ENCODE measurements at places on chromosomes 4 and X. TPM values are rescaled to one million over a fixed set of nuclear protein-coding genes. Genes with fewer than 3 reads are reported as not detected.

GRCh38 chrX:24643116-24643515 is 4.0 kb downstream of the PCYT1B start:
- no peak for DNase-seq

DNA sequence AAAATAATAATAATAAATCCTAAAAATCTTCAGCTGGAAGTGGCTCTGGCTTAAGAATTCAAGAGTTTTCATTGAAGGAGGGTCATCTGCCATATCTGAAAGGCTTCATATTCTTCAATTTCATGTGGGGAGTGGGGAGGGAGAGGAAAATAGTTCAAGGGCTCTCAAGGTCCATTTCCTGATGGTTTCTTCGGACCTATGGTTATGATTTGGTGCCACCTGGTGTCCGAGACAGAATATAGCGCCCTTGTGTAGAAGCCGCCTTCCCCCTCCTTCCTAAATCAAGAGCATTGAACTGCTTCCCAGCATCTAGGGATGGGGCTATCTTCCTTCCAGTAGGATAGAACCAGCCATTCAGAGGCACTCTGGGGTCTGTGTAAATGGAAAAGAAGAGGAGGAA is 34.3 kb downstream of the NLGN3 start:
- DNase-seq: peak; percentile 51

GRCh38 chrX:145727476-145727875 is 90.2 kb upstream of the SLITRK2 start:
- DNase-seq: no peak

GRCh38 chrX:82848111-82848510 is 660.0 kb upstream of the POU3F4 start:
- no peak for DNase-seq

Gene GPRASP2
- 1.7 TPM for total RNA-seq

- DNase-seq: peak; percentile 52
Measured at GRCh38 chr4:78056265-78057129, 626 bp upstream of the FRAS1 start.

Gene TCEAL7
- total RNA-seq: not detected

DNA sequence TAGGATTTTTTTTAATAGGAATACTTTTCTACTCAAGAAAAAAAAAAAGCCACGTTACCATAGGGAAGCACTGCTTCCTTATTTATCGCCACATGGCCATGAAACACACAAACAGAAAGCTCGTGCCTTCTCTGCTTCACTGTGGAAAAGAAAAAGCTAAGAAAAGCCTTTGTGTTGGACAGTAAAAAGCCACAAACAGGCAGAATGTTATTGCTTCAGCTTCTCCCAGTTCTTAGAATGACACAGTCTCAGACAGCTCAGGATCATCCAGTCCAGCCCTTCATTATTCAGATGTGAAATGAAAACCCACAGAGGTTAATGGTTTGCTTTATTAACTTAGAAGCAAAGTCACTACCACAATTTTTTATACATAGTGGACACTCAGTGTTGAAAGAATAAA is 181.6 kb upstream of the NOCT start:
- no peak for DNase-seq

Gene TEX13C
- not detected for total RNA-seq

DNA sequence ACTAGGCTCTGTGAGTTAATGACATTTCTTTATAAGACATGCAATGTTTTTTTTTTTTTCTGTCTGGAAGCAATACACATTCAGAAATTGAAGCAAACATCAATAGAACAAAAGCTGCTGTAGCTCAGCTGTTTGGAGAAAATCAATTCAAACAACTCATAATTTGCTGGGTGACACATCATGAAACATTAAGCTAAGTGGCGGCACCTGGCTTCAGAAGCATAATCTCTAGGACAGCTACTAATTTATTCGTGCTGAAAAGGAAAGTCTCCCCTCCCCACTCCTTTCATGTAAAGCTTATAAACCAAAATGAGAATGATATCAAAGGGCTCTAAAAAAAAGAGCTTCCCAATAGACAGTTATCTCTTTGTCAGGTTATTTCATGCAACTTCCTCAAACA is 73.9 kb downstream of the LUZP4 start:
- no peak for DNase-seq

GRCh38 chr4:97394653-97395052 is 748.6 kb downstream of the STPG2 start:
- DNase-seq: no peak

- DNase-seq: no peak
Measured at GRCh38 chrX:1334854-1335253, 1.7 kb upstream of the IL3RA start.

Gene FAAH2
- 10.3 TPM for total RNA-seq

- no peak for DNase-seq
Measured at GRCh38 chr4:100340512-100341485, 150.5 kb upstream of the DDIT4L start.

- no peak for DNase-seq
Measured at GRCh38 chrX:68832516-68833447, 4.0 kb downstream of the EFNB1 start.

Gene OTC
- total RNA-seq: not detected

Gene FAM47A
- not detected for total RNA-seq

Gene UGT8
- 0.40 TPM for total RNA-seq

DNA sequence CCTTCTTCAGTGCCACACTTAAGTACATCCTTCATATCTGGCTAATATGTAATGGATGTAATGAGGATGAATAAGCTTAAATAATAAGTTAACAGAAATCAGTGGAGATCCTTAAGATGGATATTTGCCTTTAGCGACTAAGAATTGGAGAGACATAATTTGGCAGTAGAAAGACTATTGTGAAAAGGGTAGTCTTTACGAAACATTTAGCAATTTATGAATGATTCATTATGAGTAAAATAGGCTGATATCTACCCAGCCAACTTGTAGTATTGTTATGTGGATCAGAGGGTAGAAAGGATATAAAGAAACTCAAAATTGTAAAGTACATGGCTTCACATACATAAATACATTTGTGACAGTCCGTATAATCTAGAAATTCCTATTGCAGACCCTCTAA is 2371.8 kb downstream of the PCDH7 start:
- DNase-seq: no peak

Gene IL2
- 164 TPM for total RNA-seq

Gene FAM9C
- total RNA-seq: not detected

DNA sequence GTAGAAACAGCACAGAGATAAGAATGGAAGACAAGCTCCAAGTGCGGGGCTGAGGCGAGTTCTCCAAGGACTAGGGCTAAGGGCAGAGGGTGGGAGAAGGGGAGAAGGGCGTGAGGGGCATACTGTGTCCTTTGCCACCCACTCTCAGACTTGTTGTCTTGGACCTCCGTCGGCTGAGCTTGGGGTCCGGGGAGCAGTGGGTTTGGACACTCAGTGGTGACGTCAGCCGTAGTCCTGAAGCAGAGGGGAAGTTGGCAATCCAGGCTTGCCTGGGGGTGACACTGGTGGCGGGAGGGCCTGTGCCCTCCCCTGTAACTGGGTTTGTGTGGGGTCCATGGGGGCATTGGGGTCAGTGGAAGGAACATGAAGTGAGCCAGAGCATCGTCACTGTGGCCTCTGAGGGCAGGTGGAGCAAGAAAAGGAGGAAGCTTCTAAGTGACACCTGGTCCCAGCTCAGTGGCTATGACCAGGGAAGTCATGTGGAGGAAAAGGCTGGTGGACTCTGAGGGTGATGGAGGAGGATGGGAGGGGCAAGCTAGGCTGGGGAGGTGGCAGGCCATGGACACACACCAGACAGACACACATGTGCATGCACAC is 17.6 kb downstream of the CD99 start:
- DNase-seq: no peak

- no peak for DNase-seq
Measured at GRCh38 chrX:50003467-50003866, 81.1 kb downstream of the CLCN5 start.

Gene PABPC4L
- total RNA-seq: not detected

DNA sequence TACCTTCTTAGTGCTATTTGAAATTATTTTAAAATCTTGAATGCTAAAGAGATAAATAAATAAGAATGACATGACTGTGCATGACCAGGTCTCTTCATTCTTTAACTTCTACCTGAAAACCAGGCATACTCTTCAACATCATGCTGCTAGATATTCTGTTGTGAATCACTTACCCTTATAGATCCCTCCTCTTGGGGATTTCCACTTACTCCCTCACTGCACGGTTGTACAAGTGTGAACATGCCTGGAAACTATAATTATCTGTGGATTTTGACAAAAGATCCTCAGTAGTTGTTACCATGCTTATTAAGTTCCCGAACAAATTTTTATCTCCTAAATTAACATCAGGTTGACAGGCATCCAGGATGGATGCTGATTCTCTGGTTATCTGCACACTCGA is 54.3 kb downstream of the ADGRL3 start:
- no peak for DNase-seq

DNA sequence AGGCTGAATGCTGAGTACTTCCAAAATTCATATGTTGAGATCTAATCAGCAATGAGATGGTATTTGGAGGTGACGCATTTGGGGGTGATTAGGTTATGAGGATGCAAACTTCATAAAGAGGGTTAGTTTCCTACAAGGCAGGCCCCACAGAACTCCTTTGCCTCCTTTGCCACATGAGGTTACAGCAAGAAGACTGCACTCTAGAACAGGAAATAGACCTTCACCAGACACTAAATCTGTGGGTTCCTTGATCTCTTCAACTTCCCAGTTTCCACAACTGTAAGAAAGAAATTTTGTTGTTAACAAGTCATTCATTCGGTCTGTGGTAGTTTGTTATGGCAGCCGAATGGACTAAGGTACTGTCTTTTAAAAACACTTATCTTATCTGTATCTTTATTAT is 681.9 kb upstream of the HS3ST1 start:
- DNase-seq: no peak

Gene FRYL
- 67.3 TPM for total RNA-seq

Gene KLHL5
- 35.2 TPM for total RNA-seq

Gene PDZD4
- 5.7 TPM for total RNA-seq

Gene FGFR3
- 0.21 TPM for total RNA-seq

DNA sequence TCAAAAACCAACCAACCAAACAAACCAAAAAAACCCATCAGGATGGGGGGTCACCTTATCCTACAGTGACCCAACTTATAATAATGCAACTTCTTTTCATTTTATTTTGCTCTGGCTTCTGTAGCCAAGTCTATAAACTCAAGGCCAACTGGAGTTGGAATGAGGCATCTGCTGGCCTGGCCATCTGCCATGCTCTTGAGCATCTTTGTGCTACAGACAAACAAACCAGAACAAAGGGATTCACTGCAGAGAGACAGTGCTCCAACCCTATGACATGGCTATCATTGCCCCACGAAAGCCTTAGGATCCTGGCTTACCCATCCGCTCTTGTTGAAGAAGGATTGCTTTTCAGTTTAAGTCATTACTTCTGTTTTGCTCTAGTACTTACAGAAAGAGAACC is 49.2 kb upstream of the SCRG1 start:
- no peak for DNase-seq

DNA sequence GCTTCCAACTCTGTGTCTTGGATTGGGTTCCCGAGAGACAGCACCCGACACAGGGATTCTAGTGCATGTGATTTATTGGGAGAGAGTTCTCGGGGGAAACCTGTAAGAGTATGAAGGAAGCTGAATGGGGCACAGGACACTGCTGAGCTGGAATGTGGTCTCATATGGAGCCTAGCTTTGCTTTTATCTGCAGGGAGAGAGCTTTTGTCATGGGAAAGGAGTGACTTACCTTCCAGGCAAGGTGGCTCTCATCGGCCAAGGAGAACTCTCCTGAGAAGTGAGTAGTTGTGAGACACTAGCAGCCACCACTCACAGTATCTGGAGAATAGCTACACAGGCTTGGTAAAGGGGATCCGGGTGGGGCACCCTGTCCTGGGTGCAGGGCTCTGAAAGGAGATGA is 124.5 kb downstream of the NHS start:
- no peak for DNase-seq

GRCh38 chr4:37138789-37139188 is 105.8 kb upstream of the NWD2 start:
- DNase-seq: no peak

- DNase-seq: no peak
Measured at GRCh38 chr4:139455126-139455538, 1.2 kb downstream of the RAB33B start.

GRCh38 chrX:78945186-78945912 is at the start of gene P2RY10:
P2RY10 (plus strand) TSS chrX:78945391; CDS start chrX:78960521, 15,130 bp downstream.
- peak; percentile 38 for DNase-seq

DNA sequence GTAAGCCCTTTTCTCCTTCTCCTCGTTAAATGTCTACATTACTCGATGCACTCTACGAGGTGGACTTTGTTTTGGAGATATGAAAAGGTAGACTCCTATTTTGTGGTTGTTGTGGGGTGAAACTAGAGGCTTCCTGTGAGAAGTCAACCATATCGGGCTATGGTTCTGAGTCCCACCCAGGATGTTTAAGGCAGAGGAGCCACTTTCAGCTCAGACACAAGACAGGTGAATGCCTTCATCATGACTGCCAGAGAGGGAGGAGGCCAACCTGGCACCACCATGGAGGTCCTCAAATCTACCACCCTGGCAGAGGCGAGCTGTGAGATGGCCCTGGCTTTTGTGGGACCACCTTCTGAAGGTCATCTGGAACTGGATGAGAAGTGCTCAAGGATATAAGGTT is 154.4 kb upstream of the KLF3 start:
- peak; percentile 50 for DNase-seq

GRCh38 chr4:119667802-119668201 is 39.2 kb upstream of the PDE5A start:
- DNase-seq: no peak

DNA sequence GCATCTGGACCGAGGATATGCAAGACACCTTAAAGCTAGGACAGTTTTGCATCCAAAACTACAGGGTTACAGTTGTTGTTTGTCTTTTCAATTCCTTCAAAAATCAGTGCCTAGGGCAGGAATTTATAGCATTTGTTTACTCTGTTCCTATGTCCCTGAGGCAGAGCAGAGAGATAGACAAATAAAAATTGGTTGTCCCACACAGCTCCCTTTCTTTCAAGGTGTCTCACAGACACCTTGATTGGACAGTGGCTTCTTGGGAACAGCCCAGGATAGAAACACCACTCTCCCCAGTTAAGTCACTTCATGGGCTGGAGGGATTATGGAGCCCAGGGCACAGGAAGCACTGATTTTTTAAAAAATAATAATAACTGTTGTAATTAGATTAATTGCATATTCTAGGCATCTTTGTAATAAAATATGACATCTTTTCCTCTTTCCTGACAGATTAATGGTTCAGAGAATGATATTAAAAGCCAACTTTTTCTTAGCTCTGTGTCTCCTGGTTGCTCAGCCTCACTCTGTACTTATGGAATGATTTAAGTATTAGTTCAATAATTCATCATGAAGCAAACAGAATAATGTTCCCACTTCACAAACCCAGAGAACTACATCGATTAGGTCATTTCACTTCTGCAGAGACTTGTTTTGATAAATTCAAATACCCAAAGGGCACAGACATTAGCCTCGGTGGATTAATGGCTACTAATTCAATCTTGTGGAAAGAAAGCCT is 8.2 kb downstream of the MAGEB17 start:
- no peak for DNase-seq

Gene EMD
- total RNA-seq: 79.1 TPM

Gene CRLF2
- total RNA-seq: 0.44 TPM

GRCh38 chr4:26959654-26960047 is 99.0 kb downstream of the STIM2 start:
- no peak for DNase-seq

All from activated CD4-positive, alpha-beta memory T cell treated with anti-CD3 and anti-CD28 coated beads for 36 hours (primary cell).